Stimulated activated CD4-positive, alpha-beta T cell treated with anti-CD3 and anti-CD28 coated beads, Interleukin-12 subunit alpha, Interleukin-12 subunit beta, amount 100 ng/mL, for 4 hours (primary cell): ENCODE measurements at places on chromosomes 6 and 20.

DNA sequence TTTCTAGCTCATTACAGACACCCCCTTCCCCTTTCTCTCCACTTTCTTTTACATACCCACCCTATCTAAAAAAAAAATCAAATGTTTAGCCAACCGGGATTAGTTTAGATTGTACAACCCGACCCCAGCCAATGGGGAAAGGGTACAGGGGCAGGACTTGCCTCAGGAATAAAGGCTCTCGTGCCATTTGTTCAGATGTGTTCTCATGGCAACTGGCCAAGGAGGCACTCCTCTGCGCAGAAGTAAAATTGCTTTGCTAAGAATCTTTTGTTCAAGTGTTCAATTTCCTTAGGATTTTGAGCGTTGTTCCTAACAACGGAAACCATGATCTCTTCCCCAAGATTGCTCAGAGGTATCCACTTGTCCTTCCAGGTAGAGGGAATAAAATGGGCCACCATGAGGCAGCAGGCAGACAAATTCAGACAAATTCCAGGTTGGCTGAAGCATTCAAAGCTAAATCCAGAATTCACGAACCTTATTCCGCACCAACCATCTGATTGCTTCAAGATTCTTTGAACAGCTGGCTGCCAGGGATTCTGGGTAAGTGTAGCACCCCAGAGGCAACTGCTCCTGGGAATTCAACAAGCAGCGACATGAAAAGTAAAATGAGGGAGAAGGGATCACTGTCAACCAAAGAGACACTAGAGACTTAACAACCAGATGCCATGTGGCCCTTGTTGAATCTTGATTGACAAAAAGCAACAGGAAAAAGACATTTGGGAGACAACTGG is 431.8 kb downstream of the PREX1 start:
- no peak for DNase-seq

GRCh38 chr6:16355699-16356446 is 117.5 kb downstream of the GMPR start:
- DNase-seq, result no peak

DNA sequence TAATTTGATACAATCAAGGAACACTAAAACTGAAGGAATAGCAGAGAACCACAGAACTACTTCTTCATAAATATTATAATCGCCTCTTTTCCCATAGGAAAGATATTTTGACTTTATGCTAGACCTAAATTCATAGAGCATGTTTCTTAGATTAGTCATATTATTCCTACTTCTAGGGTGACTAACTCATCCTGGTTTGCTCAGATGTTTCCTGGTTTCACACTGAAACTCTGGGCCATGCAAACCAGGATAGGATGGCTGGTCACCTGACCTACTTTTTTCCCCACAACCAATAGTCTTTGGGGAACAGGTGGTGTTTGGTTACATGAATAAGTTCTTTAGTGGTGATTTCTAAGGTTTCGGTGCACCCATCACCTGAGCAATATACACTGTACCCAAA is 42.8 kb downstream of the MMS22L start:
- no peak for DNase-seq

DNA sequence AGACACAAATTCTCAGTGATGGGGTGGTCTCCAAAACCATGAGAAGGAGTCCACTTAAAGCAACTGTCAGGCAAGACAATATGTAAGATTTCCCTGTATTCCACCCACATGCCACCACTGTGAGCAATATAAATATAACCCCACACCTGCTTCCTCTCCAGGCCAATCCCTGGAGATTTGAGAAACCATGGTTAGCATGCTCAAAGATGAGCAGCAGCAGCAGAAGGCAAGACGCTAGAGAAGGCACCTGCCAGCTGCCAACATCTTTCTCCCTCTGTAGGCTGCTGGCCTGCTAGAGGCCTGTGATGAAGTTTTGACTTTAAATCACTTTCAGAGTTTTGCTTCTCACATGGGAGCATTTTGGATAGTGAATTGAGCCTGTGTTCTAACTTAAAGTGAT is 7.9 kb upstream of the SOD2 start:
- DNase-seq, result no peak

DNA sequence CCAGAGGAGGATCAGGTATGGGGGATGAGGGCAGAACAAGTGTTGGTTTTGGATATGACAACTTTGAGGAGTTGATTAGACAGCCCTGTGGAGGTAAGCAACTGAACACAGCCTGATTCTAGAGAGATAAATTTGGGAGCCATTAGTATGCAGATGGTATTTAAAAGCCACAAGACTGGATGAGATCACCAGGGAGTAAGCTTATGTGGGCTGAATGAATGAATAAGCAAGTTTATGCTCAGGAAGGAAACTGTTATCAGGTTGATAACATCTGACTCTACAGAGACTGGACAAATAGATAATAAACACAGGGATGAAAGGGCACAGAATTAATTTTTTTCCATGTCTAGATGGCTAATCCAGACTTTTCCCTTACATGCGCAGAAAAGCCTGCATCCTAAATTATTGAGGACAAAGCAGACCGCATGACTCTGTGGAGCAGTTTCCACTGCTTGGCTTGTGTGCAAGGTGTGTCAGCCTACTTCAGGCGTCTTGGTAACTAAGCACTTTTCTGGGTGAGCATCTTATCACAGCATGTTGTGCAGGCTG is 150.6 kb downstream of the GJA10 start:
- no peak for DNase-seq
